ENCODE measurements at places on chromosomes 2 and 18.

GRCh38 chr2:45293182-45293581, 283.9 kb upstream of the SIX2 start:
- DNase-seq, result no peak

DNA sequence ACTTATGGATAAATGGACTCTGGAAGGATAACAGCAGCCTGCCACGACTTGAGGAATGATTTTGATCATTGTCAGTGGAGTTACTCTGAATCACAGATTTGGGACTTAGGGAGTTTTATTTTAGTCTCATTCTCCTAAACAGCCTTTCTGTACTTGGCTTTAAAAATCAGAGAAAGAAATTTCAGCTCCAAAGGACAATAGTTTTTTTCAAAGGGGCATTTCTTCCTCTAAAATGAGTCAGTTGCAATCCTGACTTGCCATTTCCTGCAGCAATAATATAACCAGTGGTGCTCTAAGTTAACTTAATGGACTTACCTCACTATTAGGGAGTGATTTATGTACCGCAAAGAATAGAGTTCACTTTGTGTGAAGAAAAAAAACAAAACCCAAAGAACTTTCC, 35.1 kb upstream of the MTX2 start:
- DNase-seq, result no peak

DNA sequence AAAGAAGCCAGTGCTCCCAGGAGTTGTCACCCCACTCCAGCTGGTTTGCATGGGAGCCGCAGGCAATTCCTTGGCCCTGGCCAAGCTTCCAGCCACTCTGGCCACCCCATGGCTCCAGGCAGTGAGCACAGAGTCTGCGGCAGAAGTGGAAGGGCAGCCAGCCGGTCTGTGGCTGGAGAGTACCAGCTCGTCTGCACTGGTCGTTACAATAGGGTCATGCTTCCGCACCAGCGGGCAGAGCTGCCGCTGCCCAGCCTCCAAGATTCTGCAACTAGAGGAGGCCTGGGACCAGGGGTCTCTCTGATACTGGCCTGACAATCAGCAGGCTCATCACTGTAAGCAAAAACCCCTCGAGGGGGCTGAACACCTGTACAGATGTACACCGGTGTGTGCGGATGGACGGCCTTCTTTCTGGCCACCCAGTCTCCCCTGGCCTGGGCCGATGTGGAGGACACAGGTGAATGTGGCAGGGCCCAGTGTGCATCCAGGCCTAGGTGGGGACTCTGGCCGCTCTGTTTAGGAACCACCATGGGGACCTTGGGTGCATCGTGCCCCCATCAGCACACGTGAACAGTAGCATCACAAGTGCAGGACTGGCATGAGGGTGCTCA, 51.9 kb upstream of the ODC1 start:
- no peak for DNase-seq

- DNase-seq, result no peak
Measured at GRCh38 chr2:241015439-241015838, 17.0 kb downstream of the SNED1 start.

DNA sequence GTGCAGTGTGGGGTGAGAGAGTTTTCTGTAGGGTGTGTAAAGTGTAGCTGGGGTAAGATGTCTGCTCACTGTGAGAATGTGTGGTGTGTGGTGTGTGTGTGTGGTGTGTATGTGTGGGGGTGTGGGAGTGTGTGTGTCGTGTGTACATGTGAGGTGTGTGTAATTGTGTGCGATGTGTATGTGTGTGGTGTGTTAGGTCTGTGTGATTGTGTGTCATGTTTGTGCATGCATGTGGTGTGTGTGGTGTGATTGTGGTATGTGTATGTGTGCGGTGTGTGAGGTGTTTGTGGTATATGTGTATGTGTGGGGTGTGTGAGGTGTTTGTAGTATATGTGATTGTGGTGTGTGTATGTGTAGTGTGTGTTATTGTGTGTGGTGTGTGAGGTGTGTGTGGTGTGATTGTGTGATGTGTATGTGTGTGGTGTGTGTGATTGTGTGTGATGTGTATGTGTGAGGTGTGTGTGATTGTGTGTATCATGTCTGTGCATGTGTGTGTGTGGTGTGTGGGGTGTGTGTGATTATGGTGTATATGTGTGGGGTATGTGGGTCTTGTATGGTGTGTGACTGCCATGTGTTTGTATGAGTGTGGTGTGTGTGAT, 241.7 kb upstream of the HDAC4 start:
- no peak for DNase-seq

DNA sequence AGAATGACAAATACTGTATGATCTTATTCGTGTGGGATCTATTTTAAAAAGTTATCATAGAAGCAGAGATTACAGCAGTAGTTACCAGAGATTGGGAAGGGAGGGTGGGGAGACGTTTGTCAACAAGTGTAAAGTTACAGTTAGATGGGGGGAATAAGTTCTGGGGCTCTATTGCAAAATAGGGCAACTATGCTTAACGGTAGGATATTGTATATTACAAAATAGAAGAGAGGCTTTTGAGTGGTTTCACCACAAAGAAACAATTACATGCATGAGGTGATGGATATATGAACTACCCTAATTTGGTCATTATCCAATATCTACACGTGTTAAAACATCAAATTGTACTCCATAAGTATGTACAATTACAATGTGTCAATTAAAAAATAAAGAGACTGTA, 123.4 kb upstream of the NOSTRIN start:
- DNase-seq, result no peak

- no peak for DNase-seq
Measured at GRCh38 chr2:142724186-142724585, 153.3 kb upstream of the KYNU start.

DNA sequence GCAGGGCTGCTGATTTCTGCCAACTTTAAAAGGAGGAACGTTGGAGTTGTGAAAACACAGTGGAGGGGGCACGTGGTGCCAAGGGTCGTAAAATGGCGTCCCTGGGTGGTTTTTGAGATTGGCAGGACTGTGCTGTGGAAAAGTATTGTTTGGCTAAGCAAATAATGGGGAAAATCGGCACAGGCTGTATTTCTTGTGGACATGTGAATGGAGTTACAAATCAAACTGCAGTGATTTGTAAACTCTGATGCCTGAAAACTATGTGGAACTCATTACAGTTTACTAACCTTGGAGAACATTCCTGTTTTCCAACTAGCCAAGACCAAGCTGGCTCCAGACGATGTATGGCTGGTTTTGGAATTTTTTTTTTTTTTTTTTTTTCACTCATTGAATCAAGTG, 68.7 kb downstream of the KCTD1 start:
- DNase-seq, result no peak

GRCh38 chr2:217798743-217799562, 203.8 kb downstream of the TNS1 start:
- peak; percentile 18 for DNase-seq

DNA sequence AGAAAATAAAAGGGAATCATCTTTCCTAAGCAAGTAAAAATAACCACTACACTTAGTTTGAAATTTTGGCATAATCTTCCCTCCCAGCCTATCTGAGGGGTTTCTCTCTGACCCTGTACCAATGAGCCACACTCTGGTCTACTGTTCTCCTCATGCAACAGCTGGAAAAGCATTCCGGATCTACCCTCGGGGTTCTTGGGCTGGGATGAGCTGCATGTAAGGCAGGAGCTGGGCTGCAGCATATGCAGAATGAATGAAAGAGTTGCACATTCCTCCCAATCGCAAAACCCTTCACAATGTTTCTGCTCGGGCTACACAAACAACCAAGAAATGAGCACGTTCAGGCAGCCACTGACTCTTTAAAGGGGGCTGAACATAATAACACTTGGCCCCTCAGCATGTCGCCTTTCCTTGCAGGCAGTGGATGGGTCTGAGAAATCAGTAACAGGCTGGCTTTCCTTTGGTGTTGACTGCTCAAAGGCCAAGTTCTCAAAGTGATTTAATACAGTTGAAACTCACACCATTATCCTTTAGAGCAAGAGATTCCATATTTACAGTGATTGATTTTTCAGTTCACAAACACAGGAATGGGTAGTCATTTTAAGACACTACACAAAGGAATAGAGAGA, 180.4 kb upstream of the ZFP36L2 start:
- no peak for DNase-seq

GRCh38 chr2:96150791-96151594, 5.8 kb upstream of the DUSP2 start:
- DNase-seq, result no peak

GRCh38 chr18:47721876-47722275, 208.6 kb downstream of the SMAD2 start:
- DNase-seq, result no peak

GRCh38 chr2:113116100-113116958, 11.1 kb upstream of the IL1RN start:
- peak; percentile 49 for DNase-seq

GRCh38 chr2:18546567-18546966, 13.9 kb downstream of the RDH14 start:
- DNase-seq, result peak; percentile 2

GRCh38 chr2:20103530-20103929, 52.1 kb upstream of the LAPTM4A start:
- no peak for DNase-seq

DNA sequence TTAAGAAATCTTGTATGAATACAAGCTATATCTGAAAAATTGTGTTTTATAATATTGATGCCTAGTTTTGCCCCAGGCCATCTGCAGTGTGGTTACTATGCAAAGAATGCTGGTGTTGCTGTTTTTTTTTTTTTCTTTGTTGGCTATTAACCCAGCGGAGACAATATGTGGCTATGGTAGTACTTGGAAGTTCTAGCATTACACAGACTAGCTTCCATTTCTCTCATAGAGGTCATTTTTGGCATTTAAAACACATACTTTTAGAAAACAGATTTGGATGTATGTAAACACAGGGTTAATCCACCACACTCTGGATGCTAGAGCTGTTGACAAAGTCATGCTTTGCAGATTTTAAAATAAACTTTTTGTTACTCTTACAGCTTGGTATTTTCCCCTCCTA, 209.8 kb downstream of the NEDD4L start:
- no peak for DNase-seq

DNA sequence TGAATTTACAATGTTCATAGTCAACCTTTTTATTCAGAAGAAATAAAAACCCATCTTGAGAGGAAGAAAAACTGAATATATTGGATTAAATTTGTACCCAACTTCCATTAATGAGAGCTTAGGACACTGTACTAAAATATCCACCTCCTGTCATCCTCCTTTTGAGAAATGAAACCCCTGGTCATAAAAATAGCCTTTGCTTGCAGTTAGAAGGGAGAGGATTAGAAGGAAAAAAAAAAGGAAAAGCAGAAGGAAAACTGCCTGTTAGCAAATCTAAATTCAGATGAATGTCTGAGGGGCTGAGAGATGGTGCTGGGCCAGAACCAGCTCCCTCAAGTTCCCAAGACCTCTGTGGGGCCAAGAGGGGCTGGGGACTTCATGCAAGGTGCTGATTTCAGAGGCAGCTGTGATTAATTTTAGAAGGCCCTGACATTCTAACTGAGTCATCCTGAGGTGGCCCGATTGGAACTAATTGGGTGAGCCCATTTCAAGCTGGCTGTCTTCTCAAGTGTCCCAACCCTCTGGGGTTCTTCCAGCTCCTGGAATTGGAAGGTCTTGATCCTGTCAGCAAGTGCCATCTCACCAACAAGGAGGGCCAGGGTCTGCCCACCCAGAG, 38.4 kb upstream of the BIN1 start:
- DNase-seq, result no peak

DNA sequence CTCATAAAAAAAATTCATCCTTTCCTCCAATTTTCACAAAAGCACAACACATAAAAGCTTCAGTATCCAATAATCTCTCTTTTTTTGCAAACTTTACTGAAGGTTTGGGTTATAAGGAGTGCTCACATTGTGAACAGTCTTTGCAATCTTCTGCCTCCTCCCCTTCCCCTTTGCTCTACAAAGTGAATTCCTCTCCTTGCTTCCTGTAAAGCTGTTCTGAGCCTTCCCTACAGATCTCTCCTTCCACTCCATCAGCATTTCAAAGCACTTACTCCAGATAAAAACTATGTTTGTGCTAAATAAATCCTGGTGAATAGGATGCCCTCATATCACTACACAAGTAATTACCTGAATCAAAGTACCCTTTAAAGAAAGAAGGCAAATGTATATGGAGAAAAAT, 4.6 kb upstream of the PDK1 start:
- DNase-seq, result no peak

DNA sequence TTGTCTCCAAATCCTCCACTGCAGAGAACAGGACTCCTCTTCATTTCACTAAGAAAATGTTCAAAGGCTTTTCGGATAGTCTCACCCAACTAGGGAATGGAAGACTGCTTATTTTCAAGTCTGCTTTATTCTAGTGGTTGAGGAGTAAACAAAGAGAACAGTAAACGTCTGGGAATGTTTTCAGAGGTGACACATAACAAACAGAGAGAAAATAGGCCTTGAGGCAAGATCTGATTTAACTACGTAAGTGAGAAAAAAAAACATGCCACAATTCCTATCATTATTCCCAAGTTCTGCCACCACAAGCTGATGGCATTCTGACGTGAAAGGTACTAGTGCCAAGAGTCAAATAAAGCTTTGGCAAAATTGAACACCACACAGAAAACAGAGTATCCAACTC, 16.7 kb upstream of the WIPF1 start:
- DNase-seq, result no peak

- DNase-seq, result no peak
Measured at GRCh38 chr2:199015072-199015471, 442.7 kb downstream of the SATB2 start.

DNA sequence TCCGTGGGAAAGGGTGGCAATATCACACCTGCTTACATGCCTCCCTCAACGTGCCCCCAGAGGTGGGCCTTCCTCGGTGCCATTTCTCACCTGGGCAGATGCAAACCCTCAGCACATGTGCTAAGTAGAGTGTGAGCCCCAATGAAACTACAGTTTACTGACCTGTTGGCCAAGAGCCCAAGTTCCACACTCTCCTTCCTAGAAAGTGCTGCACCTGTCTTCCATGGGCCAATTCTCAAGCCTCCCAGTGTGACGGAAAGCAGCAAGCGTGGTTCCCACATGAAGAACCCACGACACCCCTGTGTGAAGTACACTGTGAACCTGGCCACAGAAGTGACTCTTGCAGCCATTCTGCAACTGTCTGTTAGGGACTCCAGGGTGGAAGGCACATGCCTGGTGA, 73.7 kb downstream of the UXS1 start:
- DNase-seq, result no peak

DNA sequence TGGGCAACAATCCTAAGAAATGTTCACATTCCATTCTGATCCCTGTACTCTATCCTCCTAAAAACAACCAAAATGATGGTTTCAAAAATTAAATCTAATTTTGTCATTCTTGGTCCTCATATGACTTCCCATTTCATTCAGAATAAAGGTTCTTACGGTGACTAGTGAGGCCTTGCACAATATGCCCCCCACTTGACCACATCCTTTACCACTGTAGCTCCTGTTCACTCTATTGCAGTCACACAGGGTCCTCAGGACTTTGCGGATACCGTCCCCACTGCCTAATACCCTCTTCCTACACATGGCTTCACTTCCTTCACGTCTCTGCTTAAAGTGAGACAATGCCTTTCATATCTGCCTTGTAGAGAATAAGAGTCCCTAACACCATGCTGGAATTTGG, 1058.7 kb upstream of the KLHL29 start:
- DNase-seq, result no peak

- no peak for DNase-seq
Measured at GRCh38 chr2:113208396-113208795, 34.6 kb downstream of the PSD4 start.

- DNase-seq, result no peak
Measured at GRCh38 chr18:54611816-54612215, 20.8 kb downstream of the DYNAP start.

GRCh38 chr2:176768185-176768584, 444.4 kb upstream of the HNRNPA3 start:
- no peak for DNase-seq
